Stimulated activated CD8-positive, alpha-beta memory T cell treated with anti-CD3 and anti-CD28 coated beads, Interleukin-4, amount 100 ng/mL, for 4 hours (primary cell): ENCODE measurements at places on chromosomes 7 and 10.

- DNase-seq: no peak
These were observed 118.7 kb upstream of the SEC61G start for GRCh38 chr7:54877683-54878082.

DNA sequence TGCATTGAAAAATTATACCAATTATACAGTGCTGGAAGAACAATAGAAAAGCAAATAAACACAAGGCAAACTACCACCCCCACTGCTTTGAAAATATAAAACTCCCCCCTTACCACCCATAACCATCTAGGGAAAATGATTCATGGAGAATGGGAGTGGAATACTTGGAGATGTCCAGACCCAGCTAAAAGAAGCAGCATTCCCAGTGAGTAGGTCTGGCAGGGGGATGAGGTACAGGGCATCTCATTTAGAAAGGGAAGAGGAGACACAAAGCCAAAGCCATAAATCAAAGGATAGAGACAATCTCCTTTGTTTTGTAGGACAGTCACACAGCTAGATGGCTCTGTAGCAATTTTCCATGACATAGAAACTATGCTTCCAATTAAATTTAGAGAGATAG is 36.0 kb upstream of the DGKI start:
- DNase-seq: no peak

GRCh38 chr7:159197066-159197975 is 52.7 kb upstream of the VIPR2 start:
- DNase-seq: no peak

DNA sequence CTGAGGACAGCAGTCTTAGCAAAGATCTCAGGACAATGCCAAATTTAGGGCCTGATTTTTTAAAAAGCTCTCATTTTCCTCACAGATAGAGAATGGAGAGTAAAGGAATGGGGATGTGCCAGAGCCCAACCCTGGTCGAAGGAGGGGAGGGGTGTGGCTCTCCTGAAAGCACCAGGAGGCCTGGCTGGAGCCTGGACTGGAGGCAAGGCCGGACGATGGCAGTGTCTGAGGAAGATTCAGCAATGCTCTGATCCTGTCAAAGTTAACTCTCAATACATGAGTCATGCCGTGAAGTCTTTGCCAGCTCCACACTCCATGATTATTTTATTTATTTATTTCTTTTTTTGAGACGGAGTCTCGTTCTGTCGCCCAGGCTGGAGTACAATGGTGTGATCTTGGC is 108.3 kb downstream of the UPF2 start:
- no peak for DNase-seq

GRCh38 chr7:96287559-96287958 is 34.3 kb downstream of the SLC25A13 start:
- no peak for DNase-seq

DNA sequence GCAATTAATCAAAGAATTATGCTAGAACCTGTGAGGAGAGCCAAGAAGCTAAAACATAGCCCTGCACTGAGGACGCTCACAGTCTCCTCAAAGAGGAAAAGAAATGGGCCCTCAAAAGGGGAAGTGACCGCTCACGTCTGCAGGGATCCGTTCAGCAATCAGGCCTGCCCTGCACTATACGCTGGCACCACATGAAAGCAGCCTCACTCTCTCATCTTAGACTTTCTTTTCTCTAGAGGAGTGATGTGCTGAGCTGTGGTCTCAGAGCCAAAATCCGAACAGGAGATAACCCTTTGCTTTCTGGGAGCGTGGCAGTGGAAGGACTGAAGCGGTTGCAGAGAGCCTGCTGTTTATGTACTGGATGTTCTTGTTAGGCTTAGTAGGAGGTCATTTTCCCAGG is 6.3 kb upstream of the IL2RA start:
- no peak for DNase-seq

GRCh38 chr7:94418851-94419250 is 24.2 kb downstream of the COL1A2 start:
- no peak for DNase-seq

GRCh38 chr10:131778842-131779241 is 122.0 kb upstream of the PPP2R2D start:
- no peak for DNase-seq

- no peak for DNase-seq
These were observed 224.8 kb upstream of the KLF14 start for GRCh38 chr7:130958846-130959245.

DNA sequence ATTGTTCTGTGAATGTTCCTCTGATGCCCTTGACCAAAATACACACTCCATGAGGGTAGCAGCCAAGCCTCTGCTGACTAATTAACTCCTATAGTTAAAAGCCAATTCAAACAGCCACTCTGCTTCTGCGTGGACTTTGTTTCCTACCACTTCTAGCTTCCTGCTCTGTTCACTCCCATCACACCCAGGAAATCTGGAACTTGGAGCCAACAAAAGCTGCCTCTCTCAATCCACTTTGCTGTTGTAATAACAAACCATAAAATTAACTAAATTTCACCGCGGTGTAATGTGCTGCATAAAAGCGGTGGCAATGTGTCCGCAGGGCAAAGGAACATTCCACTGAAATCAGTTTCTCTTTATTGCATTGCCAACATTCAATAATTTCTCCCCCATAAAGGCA is 239.5 kb downstream of the PLXNA4 start:
- no peak for DNase-seq

DNA sequence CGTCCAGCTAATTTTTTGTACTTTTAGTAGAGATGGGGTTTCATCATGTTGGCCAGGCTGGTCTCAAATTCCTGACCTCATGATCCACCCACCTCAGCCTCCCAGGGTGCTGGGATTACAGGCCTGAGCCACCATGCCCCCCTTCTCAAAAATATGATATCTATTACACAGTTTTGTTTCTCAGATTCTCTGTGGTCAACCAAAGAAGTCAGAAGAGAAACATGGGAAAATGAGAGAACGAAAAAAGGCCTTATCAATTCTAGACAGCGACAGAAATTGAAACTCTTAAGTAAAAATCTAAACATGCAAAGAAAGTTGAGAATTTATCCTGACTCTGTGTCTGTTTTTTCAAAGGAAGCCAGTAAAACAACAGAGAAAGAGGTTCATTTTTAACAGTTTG is 283.8 kb upstream of the PLXDC2 start:
- DNase-seq: no peak

DNA sequence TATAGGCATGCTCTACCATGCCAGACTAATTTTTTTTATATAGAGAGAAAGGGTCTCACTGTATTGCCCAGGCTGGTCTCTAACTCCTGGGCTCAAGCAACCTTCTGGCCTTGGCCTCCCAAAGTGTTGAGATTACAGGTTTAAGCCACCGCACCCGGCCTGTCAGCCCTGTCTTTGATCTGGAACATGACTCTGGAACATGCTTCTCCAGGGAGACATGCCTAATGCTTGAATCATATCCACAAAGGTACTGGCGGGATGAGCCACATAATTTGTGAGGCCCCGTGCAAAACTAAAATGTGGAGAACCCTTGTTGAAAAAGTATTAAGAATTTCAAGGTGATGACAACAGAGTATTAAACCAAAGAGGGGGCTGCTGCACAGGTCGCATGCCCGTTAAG is 282.8 kb downstream of the ARHGAP12 start:
- no peak for DNase-seq

DNA sequence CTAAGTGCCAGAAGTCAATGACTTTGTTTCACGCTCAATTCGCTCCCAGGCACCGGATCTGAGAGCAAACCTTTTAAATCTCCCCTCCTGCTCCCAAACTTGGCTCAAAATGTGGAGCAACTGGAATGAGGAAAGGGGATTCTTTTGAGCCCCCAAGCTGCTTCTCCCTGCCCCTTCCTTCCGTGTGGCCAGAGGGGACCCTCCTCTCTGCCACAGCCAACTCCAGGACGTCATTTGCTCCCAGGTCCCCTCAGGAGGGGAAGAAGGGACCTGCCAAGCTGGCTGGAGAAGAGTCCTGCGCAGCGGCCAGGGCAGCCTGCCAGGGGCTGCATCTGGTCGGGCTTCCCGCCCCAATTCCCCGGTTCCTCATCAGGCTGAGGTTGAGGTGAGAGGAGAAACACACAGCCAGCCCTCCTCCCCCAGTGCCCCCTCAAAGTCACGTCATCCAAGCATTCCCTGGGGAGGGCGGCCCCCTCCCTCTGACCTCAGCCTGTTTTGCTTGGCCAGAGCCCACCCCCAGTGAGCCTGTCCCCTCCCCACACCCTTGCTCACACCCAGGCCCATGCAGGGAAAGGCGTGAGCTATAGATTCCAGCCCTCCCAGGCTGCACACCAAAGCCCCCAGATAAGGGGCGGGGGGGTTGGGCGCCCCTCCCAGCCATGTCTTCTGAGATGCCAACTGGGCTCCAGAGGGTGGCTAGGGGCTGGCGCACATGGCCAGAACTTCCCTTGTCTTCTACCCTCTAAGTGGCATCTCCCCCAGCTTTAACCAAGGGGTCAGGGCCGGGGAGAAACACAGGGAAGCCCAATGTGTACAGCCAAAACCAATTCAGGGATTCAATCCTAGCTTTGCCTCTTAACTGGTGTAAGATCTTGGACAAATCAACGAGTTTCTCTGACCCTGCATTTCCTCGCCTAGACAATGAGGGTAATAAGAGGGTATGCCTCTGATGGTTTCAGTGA is 35.0 kb downstream of the SH3PXD2A start:
- DNase-seq: no peak

DNA sequence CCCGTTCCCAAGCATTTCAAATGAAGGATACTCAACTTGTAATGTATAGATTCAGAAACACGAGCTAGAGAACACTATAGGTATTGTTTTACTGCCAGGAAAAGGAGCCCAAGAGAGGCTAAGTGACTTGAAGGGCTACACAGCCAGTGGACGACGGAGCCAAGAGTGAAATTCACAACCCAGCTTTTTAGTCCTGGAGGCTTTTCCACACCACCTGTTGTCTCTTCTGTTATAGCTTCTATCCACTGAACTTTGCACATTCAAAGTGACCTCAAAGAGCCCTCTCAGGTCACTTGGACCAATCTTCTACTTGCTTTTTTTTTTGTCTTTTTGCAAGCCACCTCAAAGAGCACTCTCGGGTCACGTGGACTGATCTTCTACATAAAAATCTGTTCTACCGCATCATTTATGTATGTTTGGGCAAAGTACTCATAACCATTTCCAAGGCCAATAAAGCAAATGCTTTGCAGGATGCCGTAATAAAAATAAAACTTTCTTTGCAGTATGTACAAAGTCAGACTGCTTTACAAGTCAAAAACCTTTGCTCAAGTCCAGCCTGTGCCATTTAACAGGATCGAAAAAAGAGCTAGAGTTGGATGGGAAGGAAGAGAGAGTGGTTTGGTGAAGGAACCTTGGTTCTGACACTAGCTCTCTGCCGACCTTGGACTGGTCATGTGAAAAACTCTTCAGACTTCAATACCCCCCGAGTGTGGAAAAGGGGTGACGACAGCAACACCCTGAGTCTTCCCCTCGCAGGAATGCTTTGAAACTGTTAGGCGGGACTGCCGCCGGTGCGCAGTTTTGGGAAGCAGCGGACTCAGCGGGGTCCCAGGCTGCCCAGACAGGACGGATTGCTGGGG is 821 bp downstream of the SLC35B4 start:
- DNase-seq: no peak
